ENCODE measurements at places on chromosomes 6 and 20.
A peak's percentile ranks its signal among the peaks of the same experiment; 100 is the strongest.

GRCh38 chr6:152973916-152974315 is 8.9 kb downstream of the FBXO5 start:
- DNase-seq: no peak

DNA sequence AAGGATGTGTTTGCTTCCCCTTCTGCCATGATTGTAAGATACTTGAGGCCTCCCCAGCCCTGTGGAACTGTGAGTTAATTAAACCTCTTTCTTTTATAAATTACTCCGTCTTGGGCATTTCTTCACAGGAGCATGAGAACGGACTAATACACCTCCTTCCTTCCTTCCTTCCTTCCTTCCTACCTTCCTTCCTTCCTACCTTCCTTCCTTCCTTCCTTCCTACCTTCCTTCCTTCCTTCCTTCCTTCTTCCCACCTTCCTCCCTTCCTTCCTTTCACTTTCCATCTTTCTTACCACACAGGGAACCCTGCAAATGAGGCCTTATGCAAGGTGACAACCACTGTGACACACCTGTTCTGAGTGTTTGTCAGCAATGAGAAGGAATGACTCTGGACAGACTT is 141.3 kb upstream of the EXOC2 start:
- DNase-seq: no peak

DNA sequence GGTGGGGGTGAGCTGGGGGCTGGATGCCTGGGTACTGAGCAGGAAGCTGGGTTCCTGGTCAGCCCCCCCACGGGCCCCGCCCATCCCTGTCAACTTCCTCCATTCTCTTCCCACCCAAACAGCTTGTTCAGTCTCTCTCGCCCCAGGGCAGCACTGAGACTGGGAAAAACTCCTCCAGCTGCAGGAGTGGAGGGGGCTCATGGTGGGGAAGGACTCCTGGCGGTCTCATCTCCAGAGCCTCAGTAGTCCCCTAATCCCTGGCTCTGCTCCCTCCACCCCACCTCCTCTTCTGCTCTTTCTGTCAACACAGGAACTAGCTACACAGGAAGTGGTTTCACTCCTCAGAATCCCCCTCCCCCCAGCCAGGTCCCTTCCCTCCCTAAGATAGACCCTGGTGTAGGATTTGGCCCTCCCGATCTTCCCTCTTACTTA is at the start of gene GPSM3:
GPSM3 (minus strand) TSS at position 36 of the 432 bp plus-strand sequence. CDS start 130 bp downstream, outside the sequence.
- peak; percentile 8 for DNase-seq

DNA sequence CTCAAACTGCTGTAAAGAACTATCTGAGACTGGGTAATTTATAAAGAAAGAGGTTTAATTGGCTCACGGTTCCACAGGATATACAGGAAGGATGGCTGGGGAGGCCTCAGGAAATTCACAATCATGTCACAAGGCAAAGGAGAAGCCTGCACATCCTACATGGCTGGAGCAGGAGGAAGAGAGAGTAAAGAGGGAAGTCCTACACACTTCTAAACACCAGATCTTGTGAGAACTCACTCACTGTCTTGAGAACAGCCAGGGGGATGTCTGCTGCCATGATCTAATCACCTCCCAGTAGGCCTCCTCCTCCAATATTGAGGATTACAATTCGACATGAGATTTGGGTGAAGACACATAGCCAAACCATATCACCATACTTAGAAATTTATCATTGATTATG is 1307.0 kb upstream of the GJE1 start:
- no peak for DNase-seq

DNA sequence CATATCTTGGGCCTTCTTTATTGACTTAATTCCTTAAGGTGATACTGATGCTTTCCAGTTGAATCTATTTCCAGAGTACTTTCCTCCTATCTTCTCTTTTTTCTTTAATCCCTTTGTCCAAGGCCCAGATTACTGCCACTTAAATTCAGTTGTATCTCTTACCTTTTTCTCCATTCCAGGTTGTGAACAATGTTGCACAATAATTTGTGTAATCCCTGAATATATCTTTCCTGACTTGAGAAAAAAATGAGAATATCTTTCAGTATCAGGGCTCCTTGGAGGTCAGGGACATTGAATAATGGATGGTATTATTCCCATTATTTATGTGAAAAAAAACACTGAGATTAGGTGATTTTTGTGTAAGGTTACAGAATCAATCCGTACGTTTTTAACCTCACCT is 683.3 kb downstream of the PTPRT start:
- no peak for DNase-seq

- DNase-seq: no peak
These were observed 10.7 kb upstream of the C20orf204 start for GRCh38 chr20:64025101-64025825.

DNA sequence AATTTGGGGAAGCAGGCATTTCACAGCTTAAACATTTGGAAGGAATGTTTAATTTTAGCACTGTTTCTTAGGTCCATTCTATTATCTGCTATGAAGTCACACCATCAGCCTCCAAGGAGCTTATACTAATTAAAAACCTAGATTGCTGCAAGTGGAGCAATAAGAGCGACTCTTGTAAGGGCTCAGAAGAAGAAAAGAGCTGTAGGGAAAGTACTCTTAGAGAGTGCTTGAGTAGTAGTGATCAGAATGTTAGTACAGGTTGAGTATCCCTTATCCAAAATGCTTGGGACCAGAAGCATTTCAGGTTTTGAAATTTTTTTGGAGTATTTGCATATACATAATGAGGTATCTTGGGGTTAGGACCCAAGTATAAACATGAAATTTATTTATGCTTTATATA is 285.3 kb downstream of the UBE3D start:
- no peak for DNase-seq

GRCh38 chr6:3266170-3266569 is 7.4 kb downstream of the PSMG4 start:
- DNase-seq: no peak

Data from SIG-M5 (cell line).